ENCODE measurements at places on chromosomes 7 and 10.

DNA sequence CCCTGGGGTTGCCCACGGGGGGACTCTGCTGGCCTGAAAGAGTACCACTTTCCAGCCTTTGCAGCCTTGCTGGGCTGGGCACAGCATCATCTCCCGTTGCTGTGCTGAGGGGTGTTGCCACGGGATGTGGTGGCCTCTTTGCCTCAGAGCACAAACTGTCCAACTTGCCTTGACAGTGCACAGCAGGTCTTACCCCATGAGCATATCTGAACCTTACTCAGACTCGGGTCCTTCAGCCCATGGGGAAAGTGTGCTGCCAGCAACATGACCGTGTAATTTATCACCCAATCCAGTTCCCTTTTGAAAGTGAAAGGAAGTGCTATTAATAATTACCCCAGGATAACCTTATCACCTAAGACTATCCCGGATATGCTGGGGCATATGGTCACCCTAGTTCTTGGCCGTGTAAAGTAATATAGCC lies 46.8 kb downstream of the TBXAS1 start:
- no peak for DNase-seq

GRCh38 chr7:144416341-144416740 lies 12.8 kb upstream of the NOBOX start:
- no peak for DNase-seq

- DNase-seq: no peak
These were observed 113.3 kb downstream of the GLI3 start for GRCh38 chr7:42123716-42124115.

DNA sequence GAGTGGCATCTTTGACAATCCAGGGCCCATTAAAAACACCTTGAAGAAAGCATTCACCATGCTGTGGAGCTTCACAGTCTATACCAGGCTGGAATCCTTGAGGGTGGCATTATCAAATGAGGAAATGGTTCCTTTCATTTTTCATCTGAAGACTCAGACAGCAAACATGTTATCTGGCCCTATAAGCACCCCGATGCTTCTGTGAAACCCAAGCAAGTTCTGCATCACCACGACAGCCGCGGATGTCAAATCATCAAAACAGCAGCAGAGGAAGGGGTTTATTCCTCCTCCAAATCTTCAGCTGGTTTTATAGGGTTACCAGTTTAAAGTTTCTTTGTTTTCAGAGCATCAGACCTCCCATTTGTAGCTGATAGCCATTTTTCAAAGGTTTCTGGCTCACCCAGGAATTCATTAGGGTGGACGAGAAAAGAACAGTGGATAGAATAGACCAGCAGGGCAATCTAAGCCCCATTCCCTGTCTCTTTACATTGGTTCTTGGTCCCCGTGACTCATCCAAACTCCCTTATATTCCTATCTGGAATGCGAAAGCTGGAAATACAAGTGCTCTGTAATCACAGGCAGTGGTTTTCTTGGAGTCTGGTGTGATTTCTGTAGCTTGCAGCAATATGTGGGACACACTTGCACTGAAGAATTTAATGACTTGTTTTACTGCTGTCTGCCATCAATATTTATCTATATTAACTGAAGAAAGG lies 217.9 kb downstream of the SKAP2 start:
- no peak for DNase-seq

- no peak for DNase-seq
These were observed 41.4 kb upstream of the DMBT1 start for GRCh38 chr10:122519144-122519543.

DNA sequence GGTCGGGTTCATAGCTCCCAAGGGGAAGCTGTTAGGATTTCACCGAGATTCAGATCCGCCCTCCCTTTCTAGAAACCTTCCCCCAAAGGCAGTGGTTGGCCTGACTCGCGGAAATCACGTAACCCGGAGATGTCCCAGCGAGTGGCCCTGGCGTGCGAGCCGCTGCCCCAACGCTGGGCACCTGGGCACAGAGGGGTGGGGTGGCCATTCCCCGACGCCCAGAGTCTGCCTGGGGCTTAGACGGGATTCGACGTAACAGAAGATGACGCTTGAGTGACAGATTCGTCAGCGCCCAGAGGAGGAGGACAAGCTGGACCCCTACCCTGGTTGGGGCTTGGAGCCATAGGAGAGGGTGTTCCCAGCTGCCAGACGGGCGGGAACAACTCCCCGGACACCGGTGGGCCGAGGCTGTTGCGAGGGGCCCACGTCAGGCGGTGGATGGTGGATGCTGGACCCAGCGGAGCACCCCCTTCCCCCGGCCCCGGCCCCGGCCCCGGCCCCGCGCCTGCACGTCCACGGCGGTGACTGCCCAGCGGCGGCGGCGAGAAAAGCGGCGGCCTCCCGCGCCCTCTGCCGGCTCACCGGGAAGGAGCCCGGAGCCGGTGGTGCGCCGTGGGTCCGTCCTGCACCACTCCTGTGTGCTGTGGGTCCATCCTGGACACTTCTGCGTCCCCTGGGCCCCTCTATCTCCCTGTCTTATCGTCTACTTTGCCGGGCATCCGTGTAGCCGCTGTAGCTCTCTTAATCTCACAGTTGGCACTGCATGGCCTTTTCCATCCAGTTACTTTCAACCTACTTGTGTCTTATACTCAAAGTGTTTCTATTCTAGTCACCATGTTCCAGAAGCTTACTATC lies 35.4 kb upstream of the KNDC1 start:
- no peak for DNase-seq

- no peak for DNase-seq
These were observed 51.3 kb downstream of the USP6NL start for GRCh38 chr10:11560076-11560709.

- no peak for DNase-seq
These were observed 26.8 kb downstream of the TLX1 start for GRCh38 chr10:101157756-101158458.

- no peak for DNase-seq
These were observed 36.7 kb upstream of the STK17A start for GRCh38 chr7:43546231-43546630.

DNA sequence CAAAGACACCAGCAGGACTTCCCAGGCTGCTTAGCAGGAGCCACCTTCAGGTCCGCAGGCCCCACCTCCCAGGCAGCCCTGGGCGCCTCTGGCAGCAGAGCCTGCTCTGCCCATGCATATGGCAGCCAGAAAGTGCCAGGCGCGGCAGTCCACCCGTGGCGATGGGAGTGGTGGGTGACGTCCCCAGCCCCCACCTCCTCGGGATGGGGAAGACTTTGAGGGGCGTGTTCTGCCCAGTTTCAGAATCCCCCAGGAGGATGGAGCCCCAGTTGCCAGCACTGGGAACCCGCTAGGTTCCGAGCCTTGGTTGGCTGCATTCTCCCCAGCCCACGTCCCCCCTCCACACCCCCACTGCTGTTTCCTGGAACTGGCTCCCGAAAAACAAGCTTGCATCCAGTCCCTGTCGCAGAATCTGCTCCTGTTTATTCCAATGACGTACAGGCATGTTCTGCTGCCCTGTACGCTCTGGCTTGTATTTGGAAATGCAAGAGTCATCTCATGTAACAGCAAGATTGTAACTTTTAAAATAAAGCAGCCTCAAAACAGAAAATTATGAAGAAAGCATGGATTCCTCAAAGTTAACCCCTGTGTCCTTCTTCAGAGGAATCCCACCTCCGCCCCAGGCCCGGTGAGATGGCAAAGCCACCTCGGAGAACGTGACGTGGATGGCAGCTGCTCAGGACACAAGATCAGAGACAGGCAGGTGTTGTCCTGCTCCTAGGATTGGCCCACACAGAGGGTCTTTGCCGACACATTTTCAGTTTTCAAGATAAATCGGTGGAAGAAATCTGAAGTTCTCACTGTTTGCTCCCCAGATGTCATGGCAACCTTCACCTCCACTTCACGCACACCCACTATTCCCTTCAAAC lies 87.8 kb upstream of the PPP2R2D start:
- DNase-seq: no peak

DNA sequence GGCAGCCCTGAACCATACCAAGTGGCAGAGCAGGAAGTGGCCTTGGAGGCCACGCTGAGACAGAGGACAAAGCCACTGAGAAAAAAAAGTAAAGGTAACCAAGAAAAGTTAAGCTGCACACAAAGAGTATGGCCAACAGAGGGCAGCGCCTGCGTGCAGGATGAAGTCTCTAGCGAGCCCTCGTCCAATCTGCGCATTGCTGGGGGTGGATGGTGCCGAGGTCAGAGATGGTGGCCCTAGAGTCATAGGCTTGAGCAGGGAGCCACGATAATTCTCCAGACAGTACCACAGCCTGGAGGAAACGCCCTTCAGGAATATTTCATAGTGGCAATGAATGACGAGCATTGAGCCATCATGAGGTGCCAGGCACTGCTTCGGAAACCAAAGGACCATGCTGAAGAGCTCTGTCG lies 9.7 kb downstream of the ATP6V0E2 start:
- no peak for DNase-seq

GRCh38 chr10:97974526-97975525 lies 55.6 kb downstream of the CRTAC1 start:
- DNase-seq: no peak

DNA sequence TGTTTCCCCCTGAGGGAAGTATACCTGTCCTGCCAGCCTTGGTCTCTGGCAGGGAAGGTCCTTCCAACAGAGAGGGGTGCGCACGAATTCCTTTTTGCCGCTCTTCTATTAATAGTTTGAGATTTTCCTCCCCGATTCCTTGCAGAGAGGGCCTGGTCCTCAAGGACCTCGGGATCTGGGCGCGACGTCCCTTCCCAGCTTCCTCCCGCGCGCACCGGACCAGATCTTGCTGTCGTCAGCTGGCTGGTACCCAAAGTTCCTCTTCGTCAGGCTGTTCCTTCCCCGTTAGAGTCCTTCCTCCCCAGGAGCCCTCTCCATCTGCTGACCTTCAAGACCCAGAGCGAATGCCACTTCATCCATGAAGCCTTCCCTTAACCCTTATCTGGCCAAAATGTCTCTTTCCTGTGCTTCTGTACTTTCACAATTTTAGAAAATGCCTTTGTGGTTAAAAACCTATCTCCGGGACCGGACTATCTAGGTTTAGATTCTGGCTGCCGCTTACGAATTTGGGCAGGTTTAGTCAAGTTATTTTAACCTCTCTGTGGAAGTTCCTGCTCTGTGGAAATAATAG lies 851 bp upstream of the GOT1 start:
- DNase-seq: no peak

DNA sequence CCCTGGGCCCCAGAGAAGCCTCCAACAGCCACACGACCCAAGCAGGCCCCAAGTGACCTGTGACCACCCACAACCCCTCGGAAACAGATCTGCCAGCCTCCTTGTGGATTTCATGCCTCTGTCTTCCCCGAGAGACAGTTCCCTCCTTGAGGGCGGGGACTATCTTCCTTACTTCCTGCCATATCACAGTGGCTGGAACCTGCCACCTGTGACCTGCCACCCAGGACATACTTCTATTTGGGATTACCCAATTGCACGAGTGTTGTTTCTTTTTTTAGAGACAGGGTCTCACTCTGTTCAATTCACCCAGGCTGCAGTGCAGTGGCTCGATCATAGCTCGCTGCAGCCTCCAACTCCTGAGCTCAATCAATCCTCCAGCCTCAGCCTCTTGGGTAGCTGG lies 25.9 kb downstream of the TNRC18 start:
- DNase-seq: no peak

GRCh38 chr10:130045091-130045652 lies 65.5 kb downstream of the C10orf143 start:
- DNase-seq: no peak

DNA sequence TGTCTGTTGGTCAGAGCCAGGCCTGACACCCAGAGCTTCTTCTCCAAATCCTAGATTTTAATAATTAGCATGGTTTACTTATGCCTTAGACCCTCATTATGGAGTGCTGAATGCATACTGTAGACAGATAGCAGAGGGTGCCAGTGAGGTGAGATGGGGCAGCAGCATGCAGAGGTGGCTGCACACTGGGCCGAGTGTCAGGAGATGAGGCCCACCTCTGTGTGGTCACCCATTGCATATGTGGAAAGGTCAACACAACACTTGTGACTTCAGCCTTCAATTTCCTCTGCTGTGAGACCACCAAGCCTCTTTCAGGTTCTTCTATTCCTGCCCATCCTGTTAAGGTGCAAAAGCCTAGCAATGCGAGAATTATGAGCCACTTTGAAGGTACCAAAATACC lies 39.7 kb upstream of the NMT2 start:
- no peak for DNase-seq

DNA sequence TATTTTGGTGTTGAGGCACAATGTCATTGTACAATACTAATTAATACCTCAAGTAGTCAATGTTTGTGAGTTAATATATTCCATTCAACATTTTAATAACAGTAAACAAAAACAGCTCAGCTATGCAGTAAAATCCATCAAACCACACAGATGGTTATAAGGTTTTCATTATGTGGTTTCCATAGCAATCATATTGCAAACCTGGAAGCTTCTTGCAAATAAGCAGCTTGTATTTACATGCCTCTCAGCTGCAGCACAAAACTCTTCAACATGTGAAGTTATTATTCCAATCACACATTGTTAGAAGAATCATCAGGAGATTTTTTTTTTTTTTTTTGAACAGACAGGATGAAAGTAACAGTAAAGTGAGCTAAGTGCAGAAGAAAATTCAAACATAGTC lies 170.2 kb downstream of the SKAP2 start:
- DNase-seq: no peak

- DNase-seq: no peak
These were observed 110.7 kb downstream of the ANKRD30A start for GRCh38 chr10:37236093-37236492.

GRCh38 chr10:61411706-61412105 lies 41.5 kb downstream of the TMEM26 start:
- no peak for DNase-seq

DNA sequence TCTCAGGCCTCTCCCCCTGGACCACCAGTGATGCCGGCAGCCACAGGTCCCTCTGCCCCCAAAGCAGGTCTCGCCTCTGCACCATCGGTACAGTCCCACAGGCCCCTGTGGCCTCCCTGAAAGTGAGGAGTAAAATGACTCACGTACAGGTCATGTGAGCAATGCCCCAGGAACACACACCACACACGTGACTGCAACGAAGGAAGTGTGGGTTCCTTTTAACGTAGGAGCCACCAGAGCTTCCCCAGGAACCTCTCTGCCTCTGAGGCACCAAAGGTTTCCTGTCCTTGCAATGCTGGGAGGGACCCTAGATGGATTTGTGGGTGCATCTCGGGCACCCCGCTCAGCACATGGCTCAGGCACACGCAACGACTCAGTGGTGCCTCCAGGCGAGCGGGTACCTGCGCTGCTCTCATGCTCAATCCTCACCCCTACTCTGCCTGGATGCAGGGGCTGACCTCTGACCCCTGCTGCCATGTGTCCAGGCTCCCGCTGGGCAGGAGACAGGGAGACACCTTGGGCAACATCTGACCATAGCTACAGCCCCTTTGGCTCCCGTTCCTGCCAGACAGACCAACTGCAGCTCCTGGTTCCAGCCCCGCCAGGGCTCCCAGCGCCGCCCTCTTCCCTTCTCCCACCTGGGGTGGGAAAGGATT lies 120.7 kb downstream of the PRKAG2 start:
- DNase-seq: peak; percentile 33

DNA sequence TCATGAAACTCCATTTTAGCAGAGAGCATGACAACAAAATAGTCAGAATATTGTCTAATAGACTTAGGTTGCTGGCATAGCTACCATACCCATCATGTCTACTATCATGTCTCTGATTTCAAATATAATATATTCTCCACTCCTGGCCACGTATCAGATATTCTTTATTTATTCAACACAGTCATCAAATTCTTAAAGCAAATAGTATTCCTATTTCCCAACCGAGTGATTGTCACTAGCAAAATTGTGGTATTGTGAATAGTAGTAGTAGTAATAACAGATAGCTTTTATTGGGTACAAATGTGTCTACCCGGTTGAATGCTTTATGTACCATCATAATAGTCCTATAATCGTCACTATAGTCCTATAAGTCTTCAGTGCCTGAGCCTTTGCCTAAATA lies 918.6 kb downstream of the KCNMA1 start:
- DNase-seq: no peak

- no peak for DNase-seq
These were observed 124.5 kb downstream of the ZFAND4 start for GRCh38 chr10:45548068-45548467.

GRCh38 chr10:125192005-125192404 lies 31.6 kb upstream of the CTBP2 start:
- DNase-seq: no peak
